Ovary (tissue), 10 donors: ENCODE measurements at places on chromosomes 4 and X. TPM values are rescaled to one million over a fixed set of nuclear protein-coding genes. Genes with fewer than 3 reads are reported as not detected.

IDS gene
- 53.3 TPM for total RNA-seq

GPR50 gene
- total RNA-seq: not detected

SYN1 gene
- 1.2 TPM for total RNA-seq

DNA sequence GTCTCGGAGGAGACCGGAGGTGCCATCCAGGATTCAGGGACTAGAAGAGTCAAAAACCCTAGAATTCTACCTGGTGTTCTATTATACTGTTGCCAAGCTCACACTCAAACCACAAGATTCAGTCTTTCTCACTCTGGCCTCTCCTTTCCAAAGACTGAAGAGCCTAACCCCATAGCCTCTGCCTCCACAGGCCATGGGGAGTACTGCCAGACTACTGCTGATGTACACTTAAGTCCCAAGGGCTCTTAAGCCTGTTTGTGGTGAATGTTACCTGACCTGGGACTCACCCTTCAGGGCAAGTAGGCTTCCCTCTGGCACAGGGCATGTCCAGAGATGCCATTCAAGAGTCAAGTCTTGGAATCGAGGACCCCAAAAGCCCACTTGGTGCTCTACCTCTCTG is 58.9 kb upstream of the IRS4 start:
- no peak overlapping the region for H3K4me3 ChIP-seq
- H3K36me3 ChIP-seq: no peaks in the 10 kb centered on the region
- no peak overlapping the region for H3K27ac ChIP-seq
- no peaks in the 10 kb centered on the region for H3K4me1 ChIP-seq
- no peaks in the 10 kb centered on the region for H3K27me3 ChIP-seq

DNA sequence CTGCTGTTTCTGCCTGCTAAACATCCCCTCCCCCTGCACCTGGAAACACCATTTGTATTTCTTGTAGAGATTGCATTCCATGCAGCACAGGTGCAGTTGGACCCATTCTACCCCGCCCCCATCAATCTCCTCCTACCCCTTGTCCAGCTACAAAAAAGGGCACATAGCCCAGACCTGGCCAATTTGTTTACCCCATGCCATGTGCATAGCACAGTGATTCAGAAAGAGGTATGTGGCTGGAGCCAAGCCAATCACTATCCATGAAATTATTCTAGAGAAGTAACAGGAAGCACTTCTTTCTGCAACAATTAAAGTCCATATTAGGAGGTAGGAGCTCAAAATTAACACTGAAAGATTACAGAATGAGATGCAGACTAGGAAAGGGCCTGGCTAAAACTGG is 20.2 kb upstream of the TMEM184C start:
- no peak overlapping the region for H3K4me3 ChIP-seq
- peaks cover 2% of the 10 kb centered on the region for H3K4me1 ChIP-seq

DNA sequence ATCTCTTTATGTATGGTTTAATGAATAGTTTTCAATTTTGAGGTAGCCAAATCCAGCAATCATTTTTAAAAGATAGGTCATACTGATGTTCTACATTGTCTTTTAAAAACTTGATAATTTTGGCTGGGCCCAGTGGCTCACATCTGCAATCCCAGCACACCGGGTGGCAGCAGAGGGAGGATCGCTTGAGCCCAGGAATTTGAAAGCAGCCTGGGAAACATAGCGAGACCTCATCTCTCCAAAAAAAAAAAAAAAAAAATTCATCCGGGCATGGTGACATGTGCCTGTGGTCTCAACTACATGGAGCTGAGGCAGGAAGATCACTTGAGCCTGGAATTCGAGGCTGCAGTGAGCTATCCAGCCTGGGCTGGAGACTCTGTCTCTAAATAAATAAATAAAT is 419.8 kb downstream of the GALNTL6 start:
- no peaks in the 10 kb centered on the region for H3K4me1 ChIP-seq
- no peak for DNase-seq
- no peak overlapping the region for H3K27ac ChIP-seq
- H3K36me3 ChIP-seq: no peaks in the 10 kb centered on the region
- H3K4me3 ChIP-seq: no peak overlapping the region
- no peaks in the 10 kb centered on the region for H3K27me3 ChIP-seq

DNA sequence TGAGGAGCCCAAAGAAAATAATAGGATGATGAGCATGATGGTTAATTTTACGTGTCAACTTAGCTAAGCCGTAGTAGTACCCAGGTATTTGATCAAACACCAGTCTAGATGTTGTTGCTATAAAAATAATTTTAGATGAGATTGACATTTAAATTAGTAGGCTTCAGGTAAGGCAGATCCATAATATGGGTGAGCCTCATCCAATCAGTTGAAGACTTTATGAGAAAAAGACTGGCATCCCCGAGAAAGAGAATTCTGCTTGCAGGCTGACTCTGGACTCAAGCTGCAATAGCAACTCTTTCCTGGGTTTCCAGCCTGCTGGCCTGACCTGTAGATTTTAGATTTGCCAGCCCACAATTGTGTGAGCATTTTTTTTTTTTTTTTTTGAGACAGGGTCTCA is 192.8 kb upstream of the LNX1 start:
- no peak overlapping the region for H3K4me3 ChIP-seq
- no peaks in the 10 kb centered on the region for H3K27me3 ChIP-seq
- H3K36me3 ChIP-seq: no peaks in the 10 kb centered on the region

DNA sequence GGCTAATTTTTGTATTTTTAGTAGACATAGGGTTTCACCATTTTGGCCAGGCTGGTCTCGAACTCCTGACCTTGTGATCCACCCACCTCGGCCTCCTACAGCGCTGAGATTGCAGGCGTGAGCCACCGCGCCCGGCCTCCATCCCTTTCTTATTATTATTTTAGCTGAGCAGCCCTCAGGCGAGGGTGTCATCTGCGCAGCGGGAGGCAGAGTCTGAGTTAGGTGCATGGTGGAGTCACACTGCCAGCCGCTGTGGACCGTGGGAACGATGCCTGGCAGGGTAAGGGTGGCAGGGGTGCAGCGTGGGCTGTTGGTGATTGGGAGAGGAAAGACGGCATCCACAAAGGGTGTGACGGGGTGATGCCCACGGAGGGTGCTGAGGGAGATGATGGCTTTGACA is 491.8 kb upstream of the FAT1 start:
- H3K36me3 ChIP-seq: no peaks in the 10 kb centered on the region
- H3K27me3 ChIP-seq: no peaks in the 10 kb centered on the region
- no peak overlapping the region for H3K4me3 ChIP-seq

GRCh38 chrX:38652934-38653442 is 91.6 kb downstream of the TSPAN7 start:
- H3K27ac ChIP-seq: no peak overlapping the region
- no peak overlapping the region for H3K4me3 ChIP-seq
- no peak for DNase-seq
- no peaks in the 10 kb centered on the region for H3K4me1 ChIP-seq

GRCh38 chrX:129193357-129193756 is 329.9 kb downstream of the SMARCA1 start:
- H3K27ac ChIP-seq: no peak overlapping the region
- DNase-seq: peak; percentile 15
- H3K4me3 ChIP-seq: no peak overlapping the region
- no peaks in the 10 kb centered on the region for H3K27me3 ChIP-seq
- H3K4me1 ChIP-seq: no peaks in the 10 kb centered on the region
- no peaks in the 10 kb centered on the region for H3K36me3 ChIP-seq
